ENCODE measurements at places on chromosomes 12 and 14. TPM values are rescaled to one million over a fixed set of nuclear protein-coding genes. Genes with fewer than 3 reads are reported as not detected.

DNA sequence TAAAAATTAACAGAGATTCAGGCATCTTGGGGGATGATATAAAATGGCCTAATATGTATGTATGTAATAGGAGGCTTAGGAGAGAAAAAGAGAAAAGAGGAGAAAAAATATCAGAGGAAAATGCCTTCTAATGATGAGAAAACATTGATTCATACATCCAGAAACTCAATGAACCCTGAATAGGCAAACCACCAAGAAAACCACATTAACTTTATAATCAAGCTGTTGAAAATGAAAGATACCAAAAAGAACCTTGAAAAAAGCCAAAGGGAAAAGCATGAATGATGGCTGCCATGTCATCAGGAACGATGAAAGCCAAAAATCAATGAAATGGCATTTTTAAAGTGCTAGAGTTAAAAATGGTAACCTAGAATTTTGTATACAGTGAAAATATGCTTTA lies 180.2 kb downstream of the EPS8 start:
- DNase-seq = no peak

GRCh38 chr12:30462249-30462648 lies 233.4 kb downstream of the IPO8 start:
- DNase-seq = no peak

GRCh38 chr14:88599761-88600439 lies 37.1 kb downstream of the ZC3H14 start:
- DNase-seq = no peak

DNA sequence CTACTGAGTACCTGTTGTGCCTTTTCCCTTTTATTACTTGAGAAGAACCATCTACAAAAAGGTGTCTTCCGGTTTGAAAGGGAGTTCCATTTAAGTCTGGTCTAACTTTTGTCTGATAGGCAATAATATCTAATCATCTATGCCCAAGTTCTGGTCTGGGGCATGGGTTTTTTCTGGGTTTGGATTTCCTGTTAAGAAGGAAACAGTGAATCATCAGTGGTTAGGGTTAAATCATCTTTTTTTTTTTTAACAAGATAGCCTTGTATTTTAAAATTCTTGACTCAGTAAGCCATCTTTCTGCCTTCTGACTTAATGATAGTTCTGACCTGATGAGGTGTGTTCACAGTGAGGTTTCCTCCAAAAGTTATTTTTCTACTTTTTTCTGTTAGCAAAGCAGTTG lies 29.3 kb upstream of the CPNE8 start:
- no peak for DNase-seq

DNA sequence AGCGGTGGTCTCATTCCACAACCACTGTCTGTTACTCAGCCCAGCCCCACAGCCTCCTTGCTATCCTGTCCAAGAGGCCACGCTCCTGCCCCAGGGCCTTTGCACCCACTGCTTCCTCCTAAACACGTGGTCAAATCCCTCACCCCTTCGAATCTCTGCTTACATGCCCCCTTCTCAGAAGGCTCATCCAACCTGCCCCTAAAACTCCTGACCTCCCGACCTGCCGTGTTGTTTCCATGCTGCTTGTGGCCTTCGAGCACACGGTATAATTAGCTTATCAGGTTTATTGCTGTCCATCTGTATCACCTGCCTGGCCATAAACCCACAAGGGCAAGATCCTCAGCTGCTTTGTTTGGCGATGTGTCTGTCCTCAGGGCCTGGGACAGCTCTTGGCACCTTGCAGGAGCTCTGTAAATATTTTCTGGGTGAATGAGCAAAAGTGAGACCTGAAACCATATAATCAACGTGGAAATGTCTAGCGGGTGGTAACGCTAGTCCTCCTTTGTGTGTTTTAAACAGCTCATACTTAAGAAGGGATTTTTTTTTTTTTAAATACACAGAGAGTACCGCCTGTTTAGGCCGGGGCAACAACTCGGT lies 36.0 kb downstream of the SCARB1 start:
- DNase-seq = no peak

CD69 gene
- 111 TPM for total RNA-seq

DNA sequence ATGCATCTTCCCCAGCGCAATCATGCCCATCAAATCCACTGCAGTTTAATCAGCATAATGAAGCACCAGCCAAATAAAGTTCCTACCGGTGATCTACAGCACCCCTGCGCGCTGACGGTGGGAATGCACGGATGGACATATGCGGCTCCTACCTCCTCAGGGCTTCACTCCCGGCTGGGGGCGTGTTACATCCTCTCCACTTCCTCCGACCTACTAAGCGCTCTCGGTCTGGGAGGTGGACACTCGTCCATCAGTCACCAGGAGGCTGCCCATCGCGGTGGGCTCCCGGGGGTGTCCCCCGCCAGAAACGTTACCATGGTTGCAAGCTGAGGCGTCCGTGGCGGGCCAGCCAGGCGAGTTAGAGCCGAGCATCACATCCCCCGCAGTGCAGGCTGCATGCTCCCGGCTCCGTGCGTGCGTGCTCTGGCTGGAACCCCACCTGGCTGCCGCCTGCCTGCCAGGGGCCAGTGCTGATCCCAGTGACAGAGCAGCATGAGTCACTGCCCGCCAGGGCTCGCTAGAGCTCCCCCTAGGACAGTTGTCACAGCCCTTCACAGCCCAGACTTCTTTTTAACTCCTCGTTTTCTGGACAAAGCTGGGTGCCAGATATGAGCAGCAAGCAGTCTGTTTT lies 73.0 kb downstream of the CIT start:
- no peak for DNase-seq

DNA sequence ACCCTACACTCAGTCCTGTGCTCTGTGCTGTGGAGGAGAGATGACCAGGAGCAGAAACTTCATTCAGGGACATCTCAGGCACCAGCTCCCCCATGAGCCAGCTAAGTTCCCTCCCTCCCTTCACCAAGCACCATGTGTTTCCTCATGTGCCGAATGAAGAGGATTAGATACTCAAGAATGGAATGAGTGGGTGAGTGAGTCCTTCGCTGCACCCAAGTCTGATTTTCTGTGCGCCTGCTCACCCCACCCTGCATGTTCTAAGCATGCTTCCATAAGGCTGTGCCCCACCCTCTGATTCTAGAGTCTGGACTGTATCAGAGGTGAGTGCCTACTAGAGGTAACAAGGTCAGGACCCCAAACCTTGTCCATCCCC lies 12.1 kb downstream of the SERPINA5 start:
- no peak for DNase-seq

DNA sequence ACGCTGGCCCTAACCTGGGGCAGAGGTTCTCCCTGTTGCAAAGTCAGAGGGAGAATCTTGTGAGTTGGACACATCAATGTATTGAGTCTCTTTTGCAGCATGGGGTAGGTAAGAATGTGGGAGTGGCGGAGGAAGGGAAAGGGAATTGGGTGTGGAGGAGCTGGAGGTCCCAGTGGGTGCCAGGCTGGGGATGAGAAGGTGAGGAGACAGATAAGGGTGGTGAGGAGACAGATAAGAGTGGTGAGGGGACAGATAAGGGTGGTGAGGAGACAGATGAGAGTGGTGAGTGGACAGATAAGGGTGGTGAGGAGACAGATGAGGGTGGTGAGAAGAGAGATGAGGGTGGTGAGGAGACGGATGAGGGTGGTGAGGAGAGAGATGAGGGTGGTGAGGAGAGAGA lies 72.9 kb upstream of the SFSWAP start:
- DNase-seq = no peak

- no peak for DNase-seq
These were observed 10.3 kb downstream of the TTC7B start for GRCh38 chr14:90805662-90806540.

DNA sequence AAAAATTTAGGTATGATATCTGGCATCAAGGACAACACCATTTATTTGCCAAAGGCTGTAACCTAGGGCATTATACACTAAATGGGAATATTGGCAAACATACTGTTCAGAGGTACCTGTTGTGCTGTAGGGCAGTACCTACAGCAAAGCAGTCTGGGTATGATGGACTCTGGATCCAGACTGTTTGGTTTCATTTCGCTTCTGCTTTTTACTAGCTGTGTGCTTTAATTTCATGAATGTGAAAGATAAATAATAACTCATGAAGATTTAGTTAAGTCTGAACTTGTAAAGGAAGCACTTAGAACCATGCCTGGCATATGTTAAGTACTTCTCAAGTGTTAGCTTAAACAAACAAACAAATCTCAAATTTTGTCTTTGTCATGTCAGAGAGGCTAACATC lies 17.7 kb upstream of the SLC38A2 start:
- DNase-seq = no peak

DNA sequence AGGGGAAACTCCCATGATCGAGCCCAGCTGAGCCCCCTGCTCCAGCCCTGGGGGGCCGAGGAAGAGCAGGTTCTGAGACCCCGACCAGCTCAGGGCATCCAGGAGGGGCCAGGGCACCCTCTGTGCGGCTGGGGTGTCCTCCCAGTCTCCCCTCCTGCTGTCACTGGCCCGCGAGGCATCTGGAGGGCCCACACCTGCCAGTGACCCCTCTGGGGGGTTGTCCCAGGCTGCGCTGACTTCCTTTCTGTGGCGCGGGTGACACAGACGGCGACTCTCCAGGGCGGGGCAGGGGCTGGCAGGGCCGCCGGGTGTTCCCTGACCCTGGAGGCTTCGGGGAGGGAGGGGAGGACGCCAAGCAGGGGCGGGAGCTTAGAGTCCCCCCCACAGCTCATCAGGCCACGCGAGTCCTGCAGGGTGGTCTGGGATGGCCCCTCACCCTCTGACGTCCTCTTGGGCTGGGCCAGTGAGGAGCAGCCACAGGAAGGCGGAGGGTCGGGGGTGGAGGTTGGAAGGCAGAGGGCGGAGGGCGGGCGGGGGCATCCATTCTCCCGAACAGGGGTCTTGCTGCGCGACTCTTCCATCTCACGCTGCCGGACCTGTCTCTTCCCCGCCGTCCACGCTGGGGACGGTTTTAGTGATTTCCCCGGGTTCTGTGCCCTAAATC lies 38.6 kb upstream of the FBRSL1 start:
- DNase-seq = no peak

DNA sequence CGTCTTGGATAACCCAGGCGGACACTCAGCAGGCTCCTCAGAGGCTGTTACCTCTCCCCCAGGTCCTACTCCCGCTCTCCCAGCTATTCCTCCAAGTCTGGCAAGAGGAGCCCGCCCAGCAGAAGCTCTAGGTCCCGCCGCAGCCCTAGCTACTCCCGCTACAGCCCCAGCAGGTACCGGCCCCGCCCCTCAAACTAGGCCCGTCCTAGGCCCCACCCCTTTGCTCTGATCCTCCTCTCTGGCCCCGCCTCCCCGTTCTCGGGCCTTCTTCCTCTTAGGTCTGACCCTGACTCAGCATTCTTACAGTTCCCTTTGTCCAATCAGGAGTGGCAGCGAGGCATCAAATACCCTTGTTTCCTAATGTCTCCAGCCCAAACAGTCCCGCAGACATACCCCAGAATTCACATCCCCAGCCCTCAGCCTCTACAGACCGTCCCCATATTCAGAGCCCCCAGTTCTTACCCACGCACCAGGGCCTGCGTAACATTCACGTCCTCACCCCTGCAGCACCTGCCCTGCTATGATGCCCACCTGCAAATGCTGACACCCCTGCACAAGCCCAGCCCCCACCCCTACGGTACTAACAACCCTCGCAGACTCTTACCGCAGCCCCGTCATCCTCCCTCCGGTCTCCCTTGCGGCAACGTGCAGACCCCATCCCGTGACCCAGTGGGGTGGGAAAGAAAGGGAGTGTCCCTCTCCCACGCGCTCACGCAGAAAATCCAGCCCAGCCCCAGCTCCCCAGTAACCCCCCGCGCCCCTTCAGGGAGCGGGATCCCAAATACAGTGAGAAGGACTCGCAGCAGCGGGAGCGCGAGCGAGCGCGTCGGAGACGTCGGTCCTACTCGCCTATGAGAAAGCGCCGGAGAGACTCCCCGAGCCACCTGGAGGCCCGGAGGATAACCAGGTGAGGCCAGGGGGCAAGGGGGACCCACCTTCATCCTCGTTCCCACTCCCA lies 25.0 kb upstream of the HSPB8 start:
- DNase-seq = no peak

DNA sequence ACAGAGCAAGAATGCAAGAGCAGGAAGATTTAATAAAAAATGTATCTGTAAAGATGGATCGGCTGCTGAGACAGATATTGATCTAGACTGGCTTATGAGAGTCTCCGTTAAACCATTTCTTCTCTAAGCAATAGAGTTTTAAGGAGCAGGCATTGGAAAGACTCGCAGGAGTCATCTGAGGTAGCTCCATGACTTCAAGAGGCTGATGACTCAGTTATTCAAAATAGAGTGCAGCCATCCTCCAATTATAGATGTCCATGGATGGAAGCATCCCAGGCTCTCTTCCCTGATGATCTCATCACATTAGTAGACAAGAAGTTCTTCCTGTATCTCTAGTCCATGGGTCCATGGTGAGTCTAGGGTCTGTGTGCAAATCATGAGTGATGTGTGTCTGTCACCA lies 638.3 kb upstream of the TMEM132C start:
- DNase-seq = no peak

RIMBP2 gene
- total RNA-seq = not detected

GRCh38 chr12:72074065-72074464 lies 135.4 kb downstream of the TPH2 start:
- DNase-seq = no peak

C1QL4 gene
- not detected for total RNA-seq

RILPL2 gene
- 5.5 TPM for total RNA-seq

GRCh38 chr14:75646762-75647161 lies 13.9 kb downstream of the ERG28 start:
- no peak for DNase-seq

RERG gene
- not detected for total RNA-seq

DNA sequence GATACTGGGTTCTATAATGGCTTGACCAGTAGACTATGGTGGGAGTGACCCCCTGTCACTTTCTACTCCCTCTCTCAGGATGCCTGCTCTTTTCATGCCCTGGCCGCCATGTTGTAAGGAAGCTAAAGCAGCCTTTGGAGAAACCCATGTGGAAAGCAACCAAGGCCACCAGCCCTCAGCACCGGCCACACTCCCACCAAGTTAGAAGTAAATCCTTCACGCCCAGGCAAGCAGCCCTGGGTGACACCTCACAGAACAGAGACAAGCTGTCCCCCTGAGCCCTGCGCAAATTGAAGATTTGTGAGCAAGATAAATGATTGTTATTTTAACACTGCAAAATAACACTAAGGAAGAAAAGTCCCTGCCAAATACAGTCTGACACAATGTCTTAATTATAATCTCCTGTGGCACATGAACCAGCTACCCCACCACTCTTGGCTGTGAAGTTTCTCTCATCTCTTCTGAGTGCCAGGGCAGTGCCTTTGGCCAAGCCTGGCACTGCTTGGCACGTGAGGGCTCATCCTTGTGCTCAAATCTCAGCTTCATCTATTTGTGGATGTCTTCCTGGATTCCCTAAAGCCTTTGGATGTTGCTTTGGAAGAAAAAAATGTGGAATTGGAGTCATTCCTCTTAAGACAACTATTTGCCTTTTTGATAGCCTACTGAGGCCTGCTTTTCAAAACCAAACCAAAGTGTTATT lies 39.2 kb upstream of the PIWIL1 start:
- DNase-seq = no peak

- DNase-seq = no peak
These were observed 365.1 kb upstream of the SFSWAP start for GRCh38 chr12:131345521-131346436.

- DNase-seq = no peak
These were observed 10.4 kb downstream of the SLC7A8 start for GRCh38 chr14:23173031-23173430.

DNA sequence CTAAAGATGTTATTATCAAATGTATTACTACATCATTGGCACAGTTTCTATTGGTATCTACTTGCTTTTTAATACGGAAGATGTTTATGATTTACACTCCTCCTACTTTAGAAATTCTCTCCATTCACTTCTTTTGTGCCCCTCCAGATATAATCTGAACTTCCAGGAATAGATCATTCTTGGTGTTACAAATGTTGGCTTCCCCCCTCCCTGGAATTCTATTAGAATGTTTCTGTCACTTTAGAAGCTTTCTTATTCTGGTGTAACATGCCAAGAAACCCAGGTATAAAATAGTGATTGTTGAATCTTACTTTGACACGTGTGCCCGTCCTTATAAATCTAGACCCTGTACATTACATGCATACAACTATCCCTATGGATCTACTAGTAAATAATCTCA lies 1.2 kb upstream of the WDR20 start:
- no peak for DNase-seq
